Left kidney (tissue), 8 donors: ENCODE measurements at places on chromosomes 2 and 18. TPM values are rescaled to one million over a fixed set of nuclear protein-coding genes. Genes with fewer than 3 reads are reported as not detected.

DNA sequence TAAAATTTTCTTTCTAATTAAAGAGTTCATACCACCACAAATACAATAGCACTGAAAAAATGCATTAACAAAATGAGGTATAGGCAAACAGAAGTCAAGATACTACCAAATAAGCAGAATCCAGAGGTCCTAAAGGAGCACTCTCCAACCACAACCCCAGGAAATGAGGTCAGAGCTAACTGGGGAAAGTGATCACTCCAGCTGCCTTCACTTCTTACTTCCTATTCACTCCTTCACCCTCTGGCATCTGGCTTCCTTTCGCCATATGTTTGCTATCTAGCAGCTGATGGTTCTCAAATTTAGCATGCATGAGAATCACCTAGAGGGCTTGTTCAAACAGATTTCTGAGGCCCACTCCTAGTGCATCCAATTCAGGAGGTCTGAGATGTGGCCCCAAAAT, 212.6 kb upstream of the ACVR2A start:
- DNase-seq, result no peak

BCL2 gene
- 25.2 TPM for polyA plus RNA-seq

- DNase-seq, result no peak
Measured at GRCh38 chr2:212968284-212969081, 182.9 kb downstream of the IKZF2 start.

GCG gene
- not detected for polyA plus RNA-seq

CRYBA2 gene
- polyA plus RNA-seq, result not detected

DNA sequence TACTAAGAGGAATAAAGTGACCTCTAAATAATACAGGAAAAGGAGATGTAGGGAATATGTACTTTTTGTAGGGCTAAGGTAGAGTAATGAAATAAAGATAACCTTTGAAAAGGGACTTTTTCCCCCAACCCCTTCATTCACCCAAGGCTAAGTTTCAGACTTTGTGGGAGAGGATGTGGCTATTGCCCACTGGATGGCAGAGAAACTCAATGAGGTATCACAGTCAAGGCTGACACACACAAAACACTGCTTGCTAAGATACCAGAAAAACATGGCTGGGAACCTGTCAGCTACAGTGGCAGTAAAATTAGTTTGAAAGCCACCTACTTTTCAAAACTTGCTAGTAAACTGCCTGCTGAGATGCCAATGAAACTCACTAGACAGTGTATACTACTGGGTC, 158.8 kb upstream of the WDSUB1 start:
- DNase-seq, result no peak

DNA sequence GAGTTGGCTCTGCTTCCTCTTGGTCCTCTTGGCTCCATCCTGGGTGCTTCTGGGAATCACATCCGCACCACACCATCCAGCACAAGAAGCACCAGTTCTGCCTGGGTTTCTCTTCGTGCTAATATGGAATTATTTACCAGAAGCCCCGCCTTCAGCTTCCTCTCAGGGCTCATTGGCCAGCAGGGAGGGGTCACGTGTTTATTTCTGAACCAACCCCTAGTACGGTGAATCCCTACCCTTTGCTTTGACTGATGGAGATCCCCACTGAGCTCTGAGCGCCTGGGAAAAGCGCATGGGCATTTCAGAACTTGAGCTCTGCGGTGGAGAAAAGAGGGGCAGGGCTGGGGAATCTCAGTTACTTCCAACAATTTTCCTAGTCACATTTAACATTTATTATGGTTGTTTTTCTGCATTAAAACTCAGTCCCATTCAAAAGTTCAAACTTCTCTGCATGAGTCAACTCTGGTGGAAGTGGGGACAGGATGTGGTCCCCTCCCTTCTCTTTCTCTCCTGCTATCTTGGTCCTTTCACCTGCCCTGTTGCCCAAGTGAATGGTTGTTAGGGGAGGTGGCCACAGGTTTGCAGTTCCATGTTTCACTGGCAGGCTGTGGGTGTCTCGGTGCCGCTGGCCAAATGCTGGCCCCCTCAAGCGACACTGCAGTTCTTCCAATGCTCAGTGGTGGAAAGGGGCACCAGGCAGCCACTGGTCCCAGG, 76.4 kb upstream of the TTC39C start:
- DNase-seq, result no peak

- no peak for DNase-seq
Measured at GRCh38 chr2:178933493-178933892, 116.4 kb downstream of the CCDC141 start.

FOXD4L1 gene
- polyA plus RNA-seq, result 0.60 TPM

DNA sequence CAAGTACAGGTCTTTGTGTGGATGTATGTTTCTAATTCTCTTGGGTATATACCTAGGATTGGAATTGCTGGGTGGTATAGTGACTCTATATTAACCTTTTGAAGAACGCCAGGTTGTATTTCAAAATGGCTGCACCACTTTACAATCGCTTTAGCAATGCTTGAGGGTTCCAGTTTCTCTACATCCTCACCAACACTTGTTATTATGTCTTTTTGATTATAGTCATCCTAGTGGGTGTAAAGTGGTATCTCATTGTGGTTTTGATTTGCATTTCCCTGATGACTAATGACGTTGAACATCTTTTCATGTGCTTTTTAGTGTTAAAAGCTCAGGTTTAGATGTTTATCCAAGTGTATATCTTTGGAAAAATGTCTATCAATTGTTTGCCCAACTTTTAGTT, 39.5 kb downstream of the CTIF start:
- no peak for DNase-seq

REG3A gene
- polyA plus RNA-seq, result not detected

DNA sequence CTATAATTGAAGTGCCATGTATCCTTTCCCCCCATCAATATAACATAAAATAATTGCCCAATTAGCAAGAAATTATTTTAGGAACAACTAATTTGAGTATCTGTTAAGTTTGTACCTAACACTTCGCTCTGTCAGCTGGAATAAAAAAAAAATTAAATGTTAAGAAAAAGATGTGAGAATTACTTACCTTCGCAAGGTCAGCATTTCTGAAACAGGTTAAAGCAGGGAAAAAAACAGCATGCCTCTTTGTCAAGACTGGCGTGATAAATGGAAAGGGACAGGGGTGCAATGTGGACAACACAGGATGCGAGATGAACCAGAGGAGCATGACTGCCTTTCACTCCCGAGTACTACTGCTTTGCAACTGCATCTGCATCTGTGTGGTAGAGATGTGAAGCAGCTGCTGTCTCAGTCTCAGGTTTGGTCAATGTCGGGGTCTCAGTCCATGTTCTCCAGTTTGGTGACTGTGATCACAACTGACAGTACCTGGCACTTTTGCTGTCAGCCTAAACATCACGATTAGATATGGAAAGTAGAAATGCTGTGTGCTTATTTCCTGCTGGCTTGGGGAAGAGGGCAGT, 565.4 kb upstream of the LRRTM1 start:
- DNase-seq, result no peak

ZEB2 gene
- 120 TPM for polyA plus RNA-seq

- no peak for DNase-seq
Measured at GRCh38 chr18:4200399-4200798, 254.7 kb downstream of the DLGAP1 start.

ZDBF2 gene
- polyA plus RNA-seq, result 14.3 TPM

DNA sequence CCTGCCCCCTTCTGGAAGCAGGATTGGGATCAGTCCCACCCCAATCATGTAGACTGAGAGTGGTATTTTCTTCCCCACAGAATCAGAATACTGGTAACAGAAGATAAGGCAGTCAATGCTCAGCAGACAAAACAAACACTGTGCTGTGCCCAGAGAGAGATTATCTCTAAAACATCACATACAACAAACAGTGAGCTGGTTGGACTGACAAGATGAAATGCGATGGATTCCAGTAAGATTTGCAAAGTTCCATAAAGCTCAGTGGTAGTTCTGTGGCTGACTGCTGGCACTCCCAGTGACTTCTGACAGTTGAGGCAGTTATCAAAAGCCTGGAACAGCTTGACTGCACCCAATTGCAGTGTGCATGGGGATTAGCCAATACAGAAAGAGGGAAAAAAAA, 311.5 kb upstream of the MGAT5 start:
- DNase-seq, result no peak

DNA sequence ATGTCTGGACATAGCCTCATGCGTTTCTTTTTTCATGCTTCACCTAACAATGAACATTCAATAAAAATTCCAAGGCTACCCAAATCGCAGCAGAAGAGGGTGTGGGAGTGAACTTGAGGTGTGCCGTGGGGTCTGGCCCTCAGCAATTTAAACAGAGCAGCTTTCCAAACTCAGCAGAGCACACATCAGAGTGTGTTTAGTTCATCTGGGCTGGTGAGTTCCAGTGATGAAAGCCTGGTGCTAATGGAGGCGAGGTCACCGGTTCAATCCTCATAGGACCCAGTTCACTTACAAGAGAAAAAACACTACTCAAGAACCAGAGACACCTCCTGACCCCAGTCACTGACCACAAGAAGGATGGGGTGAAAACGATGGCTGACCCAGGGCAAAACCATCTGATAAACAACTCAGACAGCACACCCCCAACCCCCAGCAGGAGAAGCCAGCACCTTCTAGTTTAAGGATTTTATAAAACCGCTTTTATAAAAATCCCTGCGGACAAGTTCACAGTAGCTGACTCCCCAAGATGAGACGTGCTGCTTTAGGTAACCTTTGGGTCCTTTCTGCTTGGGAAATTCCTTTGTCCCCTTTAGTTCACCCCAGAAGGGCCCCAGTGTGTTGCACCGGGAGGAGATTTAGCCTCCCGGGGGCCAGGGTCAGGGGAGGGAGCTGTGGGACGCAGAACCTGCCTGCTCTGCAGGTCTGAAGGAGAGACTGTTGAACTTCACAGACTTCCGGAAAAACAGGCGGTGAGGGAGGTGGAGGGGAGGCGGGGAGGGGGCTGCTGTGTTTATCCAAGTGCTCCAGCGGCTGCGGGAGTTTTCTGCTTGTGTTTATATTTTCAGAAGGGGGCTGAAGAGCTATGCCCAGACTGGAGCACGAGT, 152.7 kb upstream of the SOX11 start:
- DNase-seq, result peak; percentile 74

B3GNT7 gene
- 3.1 TPM for polyA plus RNA-seq

DNA sequence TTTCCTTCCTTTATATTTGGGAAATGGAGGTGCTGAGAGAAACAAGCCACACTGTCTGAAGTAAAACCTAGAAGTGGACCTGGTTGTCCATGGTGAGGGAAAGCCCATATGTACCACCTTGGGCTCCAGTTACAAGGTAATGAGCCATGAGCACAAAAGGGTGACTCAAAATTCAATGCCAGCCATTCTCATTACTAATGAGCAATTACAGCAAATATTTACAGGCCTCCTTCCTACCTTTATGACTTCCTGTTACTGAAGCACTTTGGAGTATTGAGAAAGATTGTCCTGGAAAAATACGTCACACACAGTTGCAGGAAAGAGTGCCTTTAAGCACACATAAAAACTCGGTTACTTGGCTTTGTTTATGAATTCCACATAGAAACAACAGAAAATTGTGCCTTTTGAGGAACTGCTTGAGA, 9.1 kb downstream of the EPAS1 start:
- no peak for DNase-seq

- no peak for DNase-seq
Measured at GRCh38 chr2:20475567-20475952, 28.7 kb downstream of the RHOB start.

IL1RN gene
- polyA plus RNA-seq, result 3.2 TPM

DAW1 gene
- 0.52 TPM for polyA plus RNA-seq

- no peak for DNase-seq
Measured at GRCh38 chr2:147525819-147526489, 318.9 kb upstream of the ACVR2A start.

GRCh38 chr2:44116319-44116718, 52.4 kb upstream of the PPM1B start:
- DNase-seq, result no peak

RTP5 gene
- not detected for polyA plus RNA-seq

DNA sequence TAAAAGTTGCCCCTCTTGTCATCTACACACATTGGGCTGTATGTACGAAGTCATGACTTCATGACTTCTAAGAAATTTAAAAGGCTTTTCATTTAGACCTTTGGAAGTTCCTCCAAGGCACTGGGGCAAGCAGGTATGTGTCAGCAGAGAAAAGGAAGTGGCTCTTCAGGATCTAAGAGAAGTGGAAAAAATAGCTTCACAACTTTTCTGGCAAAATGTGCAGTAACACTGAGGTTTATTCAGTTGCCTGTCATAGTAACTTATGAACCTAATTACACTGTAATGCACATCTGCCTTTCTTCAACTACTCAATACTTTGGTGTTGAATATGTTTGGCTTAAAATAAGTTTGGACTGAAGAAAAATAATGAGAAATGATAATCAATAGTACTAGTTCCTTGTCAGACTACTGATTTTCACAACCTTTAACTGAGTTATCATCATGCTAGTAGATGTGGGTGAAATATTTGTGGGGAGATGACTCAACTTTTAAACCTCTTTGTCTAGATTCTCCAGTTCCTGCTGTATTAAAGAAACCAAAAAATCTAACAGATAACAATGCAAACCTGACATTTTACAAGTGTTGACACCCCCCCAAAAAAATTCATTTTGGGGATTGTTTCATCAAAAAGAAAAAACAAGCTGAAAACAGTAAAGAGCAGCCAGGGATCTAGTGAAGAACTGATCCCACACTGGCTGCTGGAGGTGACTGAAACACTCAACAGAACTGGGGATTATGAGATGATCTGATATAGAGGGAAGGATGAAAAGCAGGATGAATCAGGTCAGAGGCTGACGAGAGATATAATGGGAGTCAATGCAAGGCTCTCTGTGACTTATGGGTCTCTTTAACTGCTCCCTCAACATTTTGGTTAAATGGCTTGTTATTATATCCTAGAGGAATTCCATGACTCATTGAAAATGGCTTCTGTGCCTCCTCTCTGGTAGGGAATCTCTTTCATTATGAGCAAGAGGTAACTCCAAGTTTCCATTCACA, 84.6 kb downstream of the COLEC12 start:
- DNase-seq, result no peak

CXCR1 gene
- not detected for polyA plus RNA-seq

- no peak for DNase-seq
Measured at GRCh38 chr2:203774760-203775159, 68.3 kb downstream of the CD28 start.

DNA sequence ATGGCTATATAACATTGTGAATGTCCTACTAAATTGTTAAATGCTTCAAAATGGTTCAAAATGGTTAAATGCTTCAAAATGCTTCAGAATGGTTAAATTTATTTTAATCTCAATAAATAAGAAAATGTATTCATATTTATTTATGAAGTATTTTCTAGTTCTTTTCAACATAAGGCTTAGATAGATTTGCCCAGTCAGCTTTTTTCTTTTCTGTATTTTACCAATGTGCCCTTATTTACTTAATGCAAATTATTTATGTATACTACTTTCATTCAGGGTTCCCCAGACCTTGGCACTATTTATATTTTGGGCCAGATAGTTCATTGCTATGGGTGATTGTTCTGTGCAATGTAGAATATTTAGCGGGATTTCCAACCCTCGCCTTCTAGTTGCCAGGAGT, 546.7 kb downstream of the RIT2 start:
- DNase-seq, result no peak

PARD6G gene
- polyA plus RNA-seq, result 31.3 TPM

GRCh38 chr2:149291881-149292280, 38.5 kb upstream of the LYPD6 start:
- no peak for DNase-seq

GNLY gene
- 0.27 TPM for polyA plus RNA-seq

NXPH2 gene
- 5.6 TPM for polyA plus RNA-seq

GRCh38 chr2:237980751-237981150, 13.9 kb downstream of the UBE2F start:
- DNase-seq, result no peak

PROKR1 gene
- polyA plus RNA-seq, result 0.40 TPM

NEU2 gene
- not detected for polyA plus RNA-seq

- no peak for DNase-seq
Measured at GRCh38 chr2:130726614-130727180, 2.2 kb upstream of the GPR148 start.

SPDYA gene
- polyA plus RNA-seq, result 3.9 TPM

- no peak for DNase-seq
Measured at GRCh38 chr2:238499731-238500580, 73.2 kb downstream of the ASB1 start.
